Eye (tissue), 1 donor: ENCODE measurements at places on chromosomes 1 and 21.

DNA sequence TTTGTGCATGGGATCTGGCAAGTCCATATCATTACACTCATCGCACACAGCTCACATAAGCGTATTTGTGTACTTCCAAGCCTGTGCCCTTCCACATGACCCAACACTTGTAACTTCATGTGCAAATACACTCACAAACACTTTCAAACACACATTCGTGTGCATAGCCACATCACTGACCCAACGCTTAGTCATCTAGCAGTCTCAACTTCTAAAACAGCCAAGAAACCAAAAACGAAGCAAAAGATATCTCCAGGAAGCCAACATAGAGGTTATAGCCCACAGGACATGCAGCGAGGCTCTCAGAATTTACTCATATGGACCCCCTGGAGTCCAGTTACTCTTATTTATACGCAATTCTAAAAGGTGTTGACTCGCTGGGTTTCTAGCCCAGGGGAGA lies 10.9 kb upstream of the GOLT1A start:
- DNase-seq, result no peak

- peak; percentile 59 for DNase-seq
These were observed 29.3 kb downstream of the TNNT2 start for GRCh38 chr1:201348211-201348566.

- no peak for DNase-seq
These were observed 33.7 kb downstream of the AADACL4 start for GRCh38 chr1:12677565-12677964.

DNA sequence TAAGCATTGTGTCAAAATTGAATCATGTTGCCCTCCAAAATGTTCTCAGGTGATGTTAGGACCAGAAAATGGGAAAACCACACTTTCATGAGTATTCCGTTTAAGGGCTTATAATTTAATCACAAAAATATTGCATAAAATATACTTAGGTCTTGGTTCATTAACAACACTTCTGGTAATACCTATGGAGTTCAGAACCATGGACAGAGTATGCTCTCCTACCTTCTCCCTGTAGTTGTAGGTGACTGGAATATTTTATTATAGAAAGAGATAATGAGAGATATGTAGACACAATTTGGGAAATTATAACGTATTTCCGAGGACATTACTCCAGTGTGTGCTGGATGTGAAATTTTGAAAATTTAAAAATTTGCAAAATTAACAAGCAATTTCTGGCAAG lies 232.5 kb downstream of the NCAM2 start:
- DNase-seq, result no peak

- DNase-seq, result no peak
These were observed 21.2 kb downstream of the MACO1 start for GRCh38 chr1:25451908-25452307.

DNA sequence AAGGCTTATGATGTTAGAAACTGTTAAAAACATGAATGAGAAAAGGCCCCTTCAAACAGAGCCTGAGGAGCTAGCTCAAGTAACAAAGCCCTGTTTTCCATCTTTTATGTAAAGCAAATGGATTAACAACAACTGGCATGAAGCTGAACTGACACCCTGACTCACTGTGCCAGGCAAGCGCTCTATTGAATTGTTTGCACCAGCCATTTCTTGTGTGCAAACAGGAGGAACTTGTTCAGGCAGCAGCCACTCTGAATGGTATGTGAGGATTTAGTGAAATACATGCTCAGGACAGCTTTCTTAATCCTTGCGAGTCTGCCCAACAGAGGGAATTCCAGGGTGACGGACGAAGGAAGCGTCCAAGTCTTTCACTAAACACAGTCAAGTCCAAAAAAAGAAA lies 291.1 kb upstream of the ADGRL2 start:
- DNase-seq, result peak; percentile 61

DNA sequence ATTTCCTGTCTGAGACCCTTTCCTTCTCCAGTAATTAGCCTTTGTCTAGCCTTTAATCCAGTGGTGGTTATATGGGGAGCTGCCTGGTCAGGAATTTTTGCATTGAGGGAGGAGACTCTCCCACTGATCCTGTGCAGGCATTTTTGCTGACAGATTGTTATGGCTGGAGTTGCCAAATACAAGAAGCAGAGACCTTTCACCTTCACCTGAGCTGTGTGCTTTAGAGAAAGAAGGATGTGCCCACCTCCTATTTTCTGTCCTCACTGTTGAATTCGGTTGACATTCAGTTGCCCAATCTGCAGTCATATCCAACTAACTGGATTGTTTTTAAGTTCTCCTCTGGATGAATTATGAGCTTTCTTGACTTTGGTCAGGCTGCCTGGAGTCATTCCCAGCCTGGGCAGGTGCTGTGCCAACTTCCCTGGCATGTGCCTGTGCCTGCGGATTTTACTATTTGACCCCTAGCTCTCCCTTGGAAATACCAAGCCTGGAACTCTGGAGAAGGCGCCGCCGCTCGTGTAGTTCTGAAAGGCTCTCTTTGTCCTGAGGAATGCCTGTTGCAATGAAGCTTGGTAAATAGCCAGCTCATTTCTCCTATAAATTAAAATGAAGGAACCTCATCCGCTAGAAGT lies 143.9 kb downstream of the NOS1AP start:
- peak; percentile 78 for DNase-seq

- DNase-seq, result no peak
These were observed 25.9 kb downstream of the CYP2J2 start for GRCh38 chr1:59900640-59901039.

DNA sequence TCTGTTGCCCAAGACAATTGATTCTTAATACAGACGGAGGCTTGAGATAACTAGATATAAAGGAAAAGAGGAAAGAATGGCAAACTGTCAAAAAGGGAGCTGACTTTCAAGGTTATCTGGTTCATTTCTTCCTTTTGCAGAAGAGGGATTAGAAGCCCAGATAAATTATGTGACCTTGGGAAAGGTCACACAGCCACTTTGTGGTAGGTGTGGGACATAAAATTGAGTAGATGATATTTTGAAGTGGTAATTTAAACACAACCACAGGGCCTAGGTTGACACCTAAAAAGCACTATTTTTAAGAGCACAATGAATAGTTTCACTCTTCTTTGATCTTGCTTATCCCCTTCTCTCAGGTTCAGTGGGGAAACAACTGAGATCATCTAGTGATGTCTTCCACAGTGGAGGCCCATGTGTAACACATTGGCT lies 16.9 kb upstream of the KIAA0040 start:
- DNase-seq, result no peak

DNA sequence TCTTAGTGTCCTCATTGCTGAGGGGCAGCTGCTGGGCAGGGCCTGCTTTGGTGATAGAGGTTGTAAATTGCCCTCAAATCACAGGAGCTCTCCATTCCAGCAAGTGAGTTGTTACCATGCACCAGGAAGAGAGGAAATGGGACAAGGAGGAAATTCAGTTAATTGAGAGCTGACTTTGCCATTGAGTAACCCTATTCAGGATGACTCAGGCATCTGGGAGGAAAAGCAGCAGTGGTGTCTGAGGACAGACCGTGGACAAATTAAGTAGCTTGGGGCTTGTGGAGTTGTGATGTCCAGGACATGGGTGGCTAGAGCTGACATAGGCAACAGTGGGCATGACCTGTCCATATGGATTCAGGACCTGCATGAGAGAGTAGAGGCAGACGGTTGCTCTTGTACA lies 5.9 kb downstream of the ARHGEF10L start:
- DNase-seq, result no peak

DNA sequence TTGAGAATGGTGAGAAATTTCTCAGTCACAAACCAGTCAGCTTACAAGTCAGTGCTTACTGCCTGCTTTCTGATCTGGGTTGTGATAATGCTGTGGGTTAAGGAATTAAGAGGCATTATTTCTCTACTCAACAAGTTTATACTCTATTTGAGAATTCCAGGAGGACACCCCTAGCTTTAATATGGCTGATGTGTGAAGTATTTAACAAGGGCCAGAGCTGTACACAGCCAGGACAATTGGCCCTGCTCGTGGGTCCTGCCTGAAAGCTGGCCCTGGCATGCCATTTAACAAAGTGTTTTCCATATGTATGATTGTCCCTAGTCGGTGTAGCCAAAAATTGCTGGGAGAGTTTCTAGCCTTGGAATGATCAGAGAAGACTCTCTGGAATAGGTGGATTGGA lies 43.2 kb downstream of the HHAT start:
- DNase-seq, result no peak

- DNase-seq, result no peak
These were observed 47.8 kb downstream of the UMODL1 start for GRCh38 chr21:42118901-42119300.

GRCh38 chr1:198623752-198624647 lies 14.8 kb upstream of the PTPRC start:
- no peak for DNase-seq

DNA sequence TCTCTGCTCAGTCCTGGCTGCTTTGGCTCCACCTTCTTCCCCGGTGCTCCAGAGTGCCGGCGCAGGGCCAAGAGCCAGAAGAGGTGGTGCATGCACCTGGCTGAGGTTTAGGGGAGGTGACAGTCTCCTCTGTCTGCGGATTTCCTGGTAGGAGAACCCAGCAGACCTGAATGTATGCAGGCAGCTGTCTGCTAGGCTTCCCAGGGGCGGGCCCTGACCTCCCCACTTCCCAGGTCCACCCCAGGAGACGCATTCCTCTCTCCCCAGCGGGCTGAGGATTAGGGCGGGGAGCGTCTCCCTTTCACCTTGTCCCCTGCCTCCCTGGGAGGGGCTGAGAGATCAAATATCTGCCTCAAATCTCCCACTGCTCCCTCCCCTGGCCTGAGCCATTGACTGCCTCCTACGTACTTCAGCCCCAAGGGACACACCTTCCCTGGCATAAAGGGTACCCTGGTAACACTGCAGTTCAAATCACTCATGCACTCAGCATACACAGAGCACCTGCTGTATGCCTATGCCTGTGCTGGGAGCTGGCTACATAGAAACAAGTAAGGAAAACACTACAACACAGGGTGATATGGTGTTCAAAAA lies 27.5 kb downstream of the DMBX1 start:
- DNase-seq, result no peak

GRCh38 chr1:204524986-204525385 lies 8.8 kb downstream of the MDM4 start:
- DNase-seq, result no peak

DNA sequence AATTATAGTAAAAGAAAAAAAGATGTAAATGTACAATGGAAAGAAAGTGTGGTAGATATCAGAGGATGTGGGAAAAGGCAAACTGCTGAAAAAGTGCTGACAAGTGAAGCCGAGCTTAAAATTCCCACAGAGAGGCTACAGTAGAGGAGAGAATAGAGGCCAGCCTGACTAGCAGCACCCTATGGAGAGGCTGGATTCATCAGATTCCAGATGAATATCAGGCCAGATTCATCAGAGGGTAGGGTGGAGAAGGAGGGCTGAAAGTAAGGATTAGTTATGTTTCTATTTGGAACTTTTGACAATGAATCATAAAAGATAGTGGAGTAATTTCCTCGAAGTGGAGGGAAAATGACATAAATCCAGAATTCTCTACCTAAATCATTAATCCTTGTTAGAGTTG lies 60.4 kb upstream of the NEK7 start:
- DNase-seq, result no peak

- DNase-seq, result peak; percentile 18
These were observed 145.1 kb upstream of the SMYD2 start for GRCh38 chr1:214135886-214136285.

- DNase-seq, result no peak
These were observed 185.7 kb downstream of the IGSF21 start for GRCh38 chr1:18293291-18293690.

DNA sequence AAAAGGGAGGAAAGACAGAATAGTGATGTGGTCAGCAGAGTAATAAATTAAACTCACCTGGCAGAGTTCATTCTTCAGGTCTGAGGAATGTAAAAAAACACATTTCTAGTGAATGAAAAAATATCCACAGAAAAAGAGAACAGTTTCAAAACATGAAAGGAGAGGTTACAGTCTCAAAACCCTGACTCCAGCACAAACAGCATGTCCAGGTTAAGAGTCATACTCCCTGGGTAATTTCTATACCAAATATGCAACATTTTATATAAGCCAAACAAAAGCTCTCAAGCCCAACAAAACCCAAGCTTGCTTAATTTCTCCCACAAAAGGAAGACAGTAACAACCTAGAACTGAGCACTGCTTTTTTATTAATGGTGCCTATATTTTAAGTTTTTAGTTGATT lies 173.0 kb downstream of the NTMT2 start:
- DNase-seq, result no peak

GRCh38 chr1:33927721-33928120 lies 63.8 kb downstream of the HMGB4 start:
- no peak for DNase-seq

- no peak for DNase-seq
These were observed 8.7 kb upstream of the MMEL1 start for GRCh38 chr1:2641381-2642130.

- DNase-seq, result peak; percentile 96
These were observed at the start of gene PTCH2 for GRCh38 chr1:44842862-44843655. Gene PTCH2, minus strand, starts transcription at chr1:44843253. Its CDS starts 321 bp downstream, at chr1:44842932.

- DNase-seq, result no peak
These were observed 44.4 kb downstream of the TM2D1 start for GRCh38 chr1:61680500-61680899.

DNA sequence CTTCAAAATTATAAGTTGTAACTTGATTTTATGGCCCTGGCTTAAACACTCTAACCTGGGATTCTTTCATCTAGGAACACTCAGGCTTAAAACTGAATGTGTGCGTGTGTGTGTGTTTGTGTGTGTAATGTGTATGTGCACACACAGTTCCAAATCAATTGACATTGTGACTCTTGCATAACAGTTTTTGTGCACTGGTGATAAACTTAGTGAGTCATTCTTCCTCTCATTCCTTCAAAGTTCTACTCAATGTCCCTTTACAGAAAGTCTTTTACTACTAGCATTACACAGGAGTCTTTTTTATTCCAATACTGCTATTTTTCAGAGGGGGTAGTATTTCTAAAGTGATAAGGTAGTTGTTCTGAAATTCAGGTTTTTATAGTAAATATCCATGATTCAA lies 943.6 kb downstream of the KCNT2 start:
- no peak for DNase-seq

- DNase-seq, result no peak
These were observed 474.3 kb downstream of the BRINP3 start for GRCh38 chr1:190003376-190003775.

DNA sequence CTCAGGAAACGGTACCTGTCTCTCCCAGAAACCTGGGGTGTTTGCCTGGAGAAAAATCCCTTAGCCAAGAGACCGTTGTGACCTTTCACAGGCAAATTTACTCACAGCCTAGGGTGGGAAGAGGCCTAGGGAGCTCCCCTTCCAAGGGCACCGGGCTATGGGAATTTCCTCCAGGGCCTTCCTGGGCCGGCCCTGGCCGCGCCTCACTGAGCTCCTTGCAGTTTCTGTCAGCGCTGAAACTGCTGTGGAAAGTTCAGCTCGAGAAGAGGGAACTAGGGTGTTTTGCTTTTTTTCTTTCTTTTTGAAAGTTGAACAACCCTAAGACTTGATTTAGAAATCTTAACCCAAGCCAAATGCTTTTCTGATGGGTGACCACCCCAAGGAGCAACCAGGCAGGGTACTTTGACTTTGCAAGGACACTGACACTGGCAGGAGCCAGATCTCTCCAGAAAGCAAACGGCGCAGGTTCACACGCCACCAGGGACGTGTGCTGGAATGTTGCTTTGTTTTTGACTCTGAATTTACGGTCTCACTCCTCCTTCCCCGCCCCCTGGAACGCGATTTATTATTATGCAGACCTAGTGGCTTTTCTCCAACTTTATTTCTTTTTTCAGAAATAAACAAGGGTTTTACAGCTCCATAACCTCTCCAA lies 229.6 kb upstream of the JUN start:
- DNase-seq, result peak; percentile 77
